Hippocampal formation (tissue), 2 donors: ENCODE measurements at places on chromosomes 11 and 22.
A peak's percentile ranks its signal among the peaks of the same experiment; 100 is the strongest.

- no peak for DNase-seq
Measured at GRCh38 chr11:7579361-7579791, 65.6 kb downstream of the PPFIBP2 start.

- DNase-seq: no peak
Measured at GRCh38 chr11:17822401-17822781, 87.8 kb downstream of the KCNC1 start.

- no peak for DNase-seq
Measured at GRCh38 chr22:36399472-36399778, 11.7 kb upstream of the MYH9 start.

DNA sequence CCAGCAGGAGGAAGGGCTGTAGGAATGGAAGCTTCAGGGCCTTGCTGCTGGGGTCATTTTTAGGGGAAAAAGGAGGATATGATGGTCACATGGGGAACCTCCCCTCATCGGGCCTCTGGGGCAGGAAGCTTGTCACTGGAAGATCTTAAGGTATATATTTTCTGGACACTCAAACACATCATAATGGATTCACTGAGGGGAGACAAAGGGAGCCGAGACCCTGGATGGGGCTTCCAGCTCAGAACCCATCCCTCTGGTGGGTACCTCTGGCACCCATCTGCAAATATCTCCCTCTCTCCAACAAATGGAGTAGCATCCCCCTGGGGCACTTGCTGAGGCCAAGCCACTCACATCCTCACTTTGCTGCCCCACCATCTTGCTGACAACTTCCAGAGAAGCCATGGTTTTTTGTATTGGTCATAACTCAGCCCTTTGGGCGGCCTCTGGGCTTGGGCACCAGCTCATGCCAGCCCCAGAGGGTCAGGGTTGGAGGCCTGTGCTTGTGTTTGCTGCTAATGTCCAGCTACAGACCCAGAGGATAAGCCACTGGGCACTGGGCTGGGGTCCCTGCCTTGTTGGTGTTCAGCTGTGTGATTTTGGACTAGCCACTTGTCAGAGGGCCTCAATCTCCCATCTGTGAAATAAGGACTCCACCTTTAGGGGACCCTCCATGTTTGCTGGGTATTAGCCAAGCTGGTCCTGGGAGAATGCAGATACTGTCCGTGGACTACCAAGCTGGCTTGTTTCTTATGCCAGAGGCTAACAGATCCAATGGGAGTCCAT lies 14.1 kb downstream of the IL10RA start:
- DNase-seq: no peak

GRCh38 chr11:99260696-99261095 lies 239.9 kb downstream of the CNTN5 start:
- DNase-seq: no peak

GRCh38 chr11:112396076-112396475 lies 135.4 kb upstream of the PLET1 start:
- DNase-seq: no peak

DNA sequence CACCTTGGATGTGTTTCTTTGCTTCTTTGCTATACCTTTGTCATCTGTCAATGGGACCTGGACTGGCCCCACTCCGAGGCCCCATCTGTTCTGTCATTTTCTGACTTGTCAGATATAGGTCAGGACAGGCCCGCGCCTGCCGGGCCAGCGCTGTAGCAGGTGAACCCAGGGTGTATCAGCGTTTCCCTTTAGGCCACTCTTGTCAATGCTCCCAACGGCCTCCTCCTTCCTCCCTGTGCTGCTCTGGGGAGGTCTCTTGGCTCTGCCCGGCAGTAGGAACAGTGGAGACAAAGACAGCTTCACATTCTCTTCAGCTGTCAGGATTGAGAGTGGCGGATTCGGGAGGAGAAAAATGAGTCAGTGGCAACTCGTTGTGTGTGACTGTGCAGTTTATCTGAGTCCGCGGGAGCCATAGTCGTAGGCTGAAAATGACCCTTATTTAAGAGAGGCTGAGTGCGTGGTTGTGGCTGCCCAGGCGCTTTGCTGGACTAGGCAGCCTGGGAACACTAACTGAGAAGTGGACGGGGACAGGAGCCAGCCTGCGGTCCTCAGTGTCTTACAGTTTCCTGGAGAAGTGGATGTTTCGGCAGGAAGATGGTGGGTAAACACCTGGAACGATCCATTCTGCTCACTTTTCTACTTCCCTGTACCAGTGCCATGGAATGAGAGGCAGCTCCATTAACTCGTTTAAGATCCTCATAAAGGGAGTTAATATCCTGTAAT lies 102.3 kb downstream of the PRR5L start:
- DNase-seq: peak; percentile 49

- DNase-seq: no peak
Measured at GRCh38 chr22:33747029-33747428, 173.2 kb downstream of the LARGE1 start.

- DNase-seq: no peak
Measured at GRCh38 chr22:37195921-37196320, 7.9 kb upstream of the C1QTNF6 start.

- no peak for DNase-seq
Measured at GRCh38 chr11:832529-833113, at the start of gene CD151. CD151 (plus strand) TSS chr11:832952; CDS start chr11:836070, 3,118 bp downstream.

GRCh38 chr11:69862797-69863543 lies 43.8 kb upstream of the FGF3 start:
- DNase-seq: no peak

DNA sequence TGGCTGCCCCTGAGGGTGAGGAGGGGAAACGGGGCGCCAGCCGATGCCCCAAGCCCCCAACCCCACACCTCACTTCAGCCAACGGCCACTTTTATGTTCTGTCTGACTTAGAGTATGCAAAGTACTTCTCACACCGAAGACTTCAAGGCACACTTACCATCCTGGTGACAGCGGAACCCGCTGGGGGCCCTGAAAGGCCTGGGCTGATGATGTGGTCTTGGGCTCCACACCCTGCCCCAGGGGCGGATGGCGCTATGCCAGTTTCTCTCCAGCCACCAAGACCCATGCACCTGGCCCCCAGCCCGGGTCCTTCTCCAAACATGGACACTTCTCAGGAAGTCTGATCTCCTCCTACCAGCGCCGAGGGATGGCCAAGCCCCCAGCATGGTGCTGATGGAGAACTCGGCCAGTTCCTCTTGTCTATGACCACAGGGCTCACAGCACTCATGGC lies 175.4 kb downstream of the CTTN start:
- DNase-seq: no peak

GRCh38 chr22:44392446-44392921 lies 79.7 kb upstream of the SHISAL1 start:
- no peak for DNase-seq

DNA sequence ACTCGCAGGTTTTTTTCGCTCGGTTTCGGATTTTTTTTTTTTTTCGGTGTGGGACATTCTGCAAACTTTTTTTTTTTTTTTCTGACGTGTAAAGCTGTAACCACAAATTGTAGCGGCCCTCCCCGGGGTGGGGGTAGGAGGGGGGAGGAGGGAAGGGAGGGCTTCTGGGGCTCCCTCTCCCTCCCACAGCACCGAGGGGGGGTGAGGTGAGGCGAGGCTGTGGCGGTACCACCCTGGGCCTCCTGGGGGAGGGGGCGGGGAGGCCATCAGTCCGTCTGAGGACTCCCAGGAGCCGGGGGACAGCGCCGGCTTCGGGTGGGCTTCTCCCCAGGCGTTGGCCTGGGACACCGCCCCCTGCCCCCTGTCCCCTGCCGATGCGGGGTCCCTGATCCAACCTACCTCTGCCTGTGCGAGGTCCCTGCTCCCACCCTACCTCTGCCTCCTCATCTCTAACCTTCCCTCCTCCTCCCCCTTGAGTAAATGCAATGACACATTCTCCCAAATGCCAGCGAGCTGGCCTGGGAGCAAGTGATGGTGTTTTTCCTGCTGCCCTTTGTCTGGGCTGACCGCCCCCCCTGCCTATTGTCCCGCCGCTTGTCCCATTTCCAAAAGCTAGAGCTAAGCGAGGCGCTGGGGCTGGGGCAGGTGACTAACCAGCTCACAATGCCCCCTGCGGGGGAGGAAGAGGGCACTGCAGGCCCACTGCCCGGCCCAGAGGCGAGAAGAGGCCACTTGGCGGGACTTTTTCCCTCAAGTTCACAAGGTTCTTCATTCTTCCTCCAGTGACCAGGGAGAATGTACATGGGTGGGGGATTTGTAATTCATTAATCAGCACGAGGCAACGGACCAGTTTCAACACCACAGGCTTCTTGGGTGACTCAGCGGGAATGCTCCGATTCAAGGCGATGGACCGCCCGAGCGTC lies 511 bp upstream of the CLCF1 start:
- DNase-seq: no peak
